ENCODE measurements at places on chromosomes 1 and 21. TPM values are rescaled to one million over a fixed set of nuclear protein-coding genes. Genes with fewer than 3 reads are reported as not detected.

DNA sequence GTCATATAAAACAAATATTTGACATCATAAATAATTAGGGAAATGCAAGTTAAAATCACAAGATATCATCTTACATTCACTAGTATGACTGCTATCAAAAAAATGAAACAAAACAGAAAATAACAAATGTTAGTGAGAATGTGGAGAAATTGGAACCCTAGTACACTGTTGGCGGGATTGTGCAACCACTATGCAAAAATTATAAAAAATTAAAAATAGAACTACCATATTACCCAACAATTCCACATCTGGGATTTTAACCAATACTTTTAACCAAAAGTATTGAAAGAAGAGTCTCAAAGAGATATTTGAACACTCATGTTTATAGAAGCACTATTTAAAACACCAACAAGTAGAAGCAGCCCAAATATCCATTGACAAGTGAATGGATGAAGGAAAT lies 797.2 kb upstream of the ADAMTS5 start:
- H3K4me1 ChIP-seq = no peaks in the 10 kb centered on the region
- H3K36me3 ChIP-seq = no peaks in the 10 kb centered on the region
- H3K4me3 ChIP-seq = no peak overlapping the region
- no peak overlapping the region for H3K27ac ChIP-seq

DNA sequence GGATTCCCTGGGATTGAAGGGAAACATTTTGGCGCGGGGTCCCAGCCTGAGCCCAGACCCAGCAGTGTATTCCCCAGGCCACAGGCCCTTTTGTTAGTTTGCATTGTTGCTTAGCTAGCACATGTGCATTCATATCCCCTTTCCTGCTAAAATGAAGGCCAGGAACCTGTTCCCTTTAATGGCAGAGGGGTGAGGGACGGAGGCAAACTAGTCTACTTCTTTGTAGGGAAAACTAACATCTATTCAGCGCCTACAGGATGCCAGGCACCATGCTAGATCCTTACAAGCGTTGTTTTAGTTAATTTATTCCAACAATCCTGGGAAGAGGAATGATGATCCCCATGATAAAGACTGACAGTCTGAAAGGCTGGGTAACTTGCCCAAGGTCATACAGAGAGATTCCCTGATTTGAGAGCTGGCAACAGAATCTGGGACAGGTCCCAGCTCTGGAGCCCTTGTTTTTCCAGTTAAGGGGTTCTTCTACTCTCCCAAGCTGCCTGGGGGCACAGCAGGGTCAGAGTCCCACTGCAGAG lies 595 bp upstream of the E2F2 start:
- H3K4me1 ChIP-seq = peaks cover 17% of the 10 kb centered on the region
- H3K27me3 ChIP-seq = no peaks in the 10 kb centered on the region
- no peak overlapping the region for H3K27ac ChIP-seq
- peak overlapping the region; percentile 60 for H3K4me3 ChIP-seq
- no peak for DNase-seq
- H3K36me3 ChIP-seq = no peaks in the 10 kb centered on the region

DNA sequence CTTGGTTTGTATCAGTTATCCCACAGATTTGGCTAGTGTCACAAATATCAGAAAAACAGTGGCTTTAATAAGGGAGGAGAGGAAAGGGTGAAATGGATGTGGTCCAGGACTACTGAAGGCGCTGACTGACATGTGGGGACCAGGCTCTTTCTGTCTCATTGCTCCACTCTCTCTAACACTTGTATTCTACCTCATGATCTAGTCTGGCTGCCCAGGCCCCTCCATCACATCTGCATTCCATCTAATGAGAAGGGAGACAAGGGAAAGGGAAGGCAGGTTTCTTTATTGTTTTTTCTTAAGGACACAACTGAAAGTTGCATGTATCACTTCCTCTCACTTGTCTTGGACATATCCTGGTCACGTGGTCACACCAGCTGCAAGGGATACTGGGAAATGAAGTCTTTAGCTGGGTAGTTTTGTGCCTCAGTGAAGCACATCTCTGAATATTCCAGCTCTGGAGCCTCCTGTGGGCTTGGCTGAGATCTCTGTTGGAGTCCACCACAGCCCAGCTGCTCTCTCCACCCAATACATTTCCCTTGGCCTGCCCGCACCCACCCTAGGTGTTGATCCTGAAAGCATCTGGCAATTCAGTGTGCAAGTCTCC lies 42.0 kb upstream of the PADI2 start:
- peaks cover 2% of the 10 kb centered on the region for H3K27me3 ChIP-seq
- H3K36me3 ChIP-seq = no peaks in the 10 kb centered on the region
- H3K4me3 ChIP-seq = no peak overlapping the region
- no peak for DNase-seq
- no peak overlapping the region for H3K27ac ChIP-seq
- no peaks in the 10 kb centered on the region for H3K4me1 ChIP-seq

TRIM58 gene
- total RNA-seq = 0.27 TPM

BTBD8 gene
- 5.6 TPM for total RNA-seq

GRCh38 chr1:17212487-17213121 lies 7.7 kb downstream of the PADI1 start:
- peaks cover 15% of the 10 kb centered on the region for H3K4me1 ChIP-seq
- H3K27ac ChIP-seq = no peak overlapping the region
- no peak for DNase-seq

DNA sequence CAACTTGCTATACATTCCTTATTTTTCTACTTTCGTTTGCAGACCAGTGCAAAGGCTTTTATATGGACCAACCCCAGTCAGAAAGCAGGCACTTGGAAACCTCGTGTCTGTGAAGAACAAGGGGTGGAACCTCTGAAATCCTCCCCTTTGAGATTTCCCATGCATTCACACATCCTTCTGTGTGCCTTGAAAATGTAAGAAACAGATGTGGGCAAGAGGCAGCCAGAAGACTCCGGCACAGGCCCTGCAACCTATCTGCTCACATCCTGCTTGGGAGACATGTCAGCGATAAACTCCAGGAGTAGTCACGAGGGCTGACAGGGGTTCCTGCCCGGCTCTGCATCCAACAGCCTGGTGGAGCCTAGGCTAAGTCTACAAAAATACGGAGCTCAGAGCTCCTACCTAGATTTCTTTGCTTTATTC lies 42.5 kb downstream of the ETS2 start:
- no peak overlapping the region for H3K27ac ChIP-seq
- H3K27me3 ChIP-seq = no peaks in the 10 kb centered on the region
- no peaks in the 10 kb centered on the region for H3K36me3 ChIP-seq
- DNase-seq = peak; percentile 71
- peaks cover 4% of the 10 kb centered on the region for H3K4me1 ChIP-seq
- no peak overlapping the region for H3K4me3 ChIP-seq

DNA sequence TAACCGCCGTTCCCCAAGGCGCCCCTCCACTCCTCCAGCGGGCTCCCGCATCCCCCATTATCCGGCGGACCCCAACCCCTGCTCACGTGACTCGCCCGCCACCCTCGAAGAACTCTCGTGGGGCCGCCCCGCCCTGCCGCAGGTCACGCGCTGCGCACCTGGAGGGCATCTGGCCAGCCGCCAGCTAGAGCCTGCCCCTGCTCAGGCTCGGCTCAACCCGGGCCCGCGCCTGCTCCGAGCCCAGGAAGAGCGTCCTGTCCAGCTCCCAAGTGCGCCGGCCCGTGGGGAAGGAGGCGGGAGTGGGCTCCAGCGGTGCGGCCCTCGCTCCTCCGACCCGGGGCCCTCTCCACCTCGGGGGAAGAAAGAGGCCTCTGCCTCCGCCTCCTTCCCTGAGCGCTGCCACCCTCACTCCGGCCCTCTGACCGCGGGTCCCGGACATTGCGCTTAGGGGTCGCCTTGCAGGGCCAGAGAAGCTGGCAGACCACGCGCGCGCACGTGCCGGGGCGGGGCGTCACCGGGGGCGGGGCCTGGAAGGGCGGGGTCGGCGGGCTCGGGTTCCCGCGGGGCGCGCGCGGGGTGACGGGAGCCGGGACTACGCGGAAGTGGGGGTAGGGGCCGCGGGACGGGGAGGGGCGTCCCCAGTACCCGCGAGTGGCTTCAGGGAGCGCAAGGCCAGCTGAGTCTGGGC lies 28.4 kb downstream of the HMGN2 start:
- peaks cover 4% of the 10 kb centered on the region for H3K4me1 ChIP-seq
- H3K36me3 ChIP-seq = no peaks in the 10 kb centered on the region
- DNase-seq = peak; percentile 91
- peak overlapping the region; percentile 85 for H3K27ac ChIP-seq

S100A7A gene
- total RNA-seq = not detected

DNA sequence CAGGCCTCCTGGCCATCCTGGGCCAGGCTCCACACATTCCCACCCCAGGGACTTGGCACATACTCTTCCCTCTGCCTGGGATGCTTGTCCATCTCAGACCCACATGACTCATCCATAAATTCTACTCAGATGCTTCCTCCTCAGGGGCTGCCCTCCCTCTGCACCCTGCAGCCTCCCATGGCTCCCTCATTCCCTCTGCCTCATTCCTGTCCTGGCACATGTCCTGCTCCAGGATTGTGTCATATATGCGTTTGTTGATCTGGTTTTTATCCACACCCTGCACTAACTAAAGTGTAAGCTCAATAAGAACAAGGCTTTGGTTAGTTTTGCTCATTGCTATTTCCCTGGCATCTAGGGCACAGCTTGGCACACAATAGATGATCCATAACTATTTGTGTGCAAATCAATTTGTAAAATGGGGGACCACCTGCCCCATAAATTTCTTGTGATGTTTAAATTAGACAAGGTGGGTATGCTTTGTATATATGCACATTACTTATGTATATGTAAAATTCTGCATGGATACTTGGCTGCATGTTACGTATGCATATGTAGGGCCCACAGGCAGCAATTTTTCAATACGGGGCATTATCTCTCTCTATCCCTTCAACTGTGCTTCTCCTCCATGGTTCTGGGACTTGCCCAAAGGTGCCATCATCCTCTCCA lies 191.4 kb downstream of the PTPRU start:
- no peak overlapping the region for H3K4me3 ChIP-seq
- no peak overlapping the region for H3K27ac ChIP-seq
- H3K36me3 ChIP-seq = no peaks in the 10 kb centered on the region
- no peaks in the 10 kb centered on the region for H3K4me1 ChIP-seq
- no peak for DNase-seq

TMEM61 gene
- total RNA-seq = not detected

RNASEL gene
- total RNA-seq = 2.3 TPM

- no peak for DNase-seq
- H3K4me3 ChIP-seq = no peak overlapping the region
- H3K27ac ChIP-seq = no peak overlapping the region
These were observed 4.6 kb downstream of the S100A9 start for GRCh38 chr1:153362187-153362775.

GRCh38 chr1:210773450-210773849 lies 360.5 kb downstream of the KCNH1 start:
- no peak for DNase-seq
- H3K27me3 ChIP-seq = no peaks in the 10 kb centered on the region
- no peaks in the 10 kb centered on the region for H3K36me3 ChIP-seq

GRCh38 chr1:194267021-194267420 lies 1080.6 kb upstream of the B3GALT2 start:
- no peaks in the 10 kb centered on the region for H3K4me1 ChIP-seq
- no peak overlapping the region for H3K4me3 ChIP-seq
- H3K27me3 ChIP-seq = no peaks in the 10 kb centered on the region
- H3K36me3 ChIP-seq = no peaks in the 10 kb centered on the region
- no peak overlapping the region for H3K27ac ChIP-seq

DNA sequence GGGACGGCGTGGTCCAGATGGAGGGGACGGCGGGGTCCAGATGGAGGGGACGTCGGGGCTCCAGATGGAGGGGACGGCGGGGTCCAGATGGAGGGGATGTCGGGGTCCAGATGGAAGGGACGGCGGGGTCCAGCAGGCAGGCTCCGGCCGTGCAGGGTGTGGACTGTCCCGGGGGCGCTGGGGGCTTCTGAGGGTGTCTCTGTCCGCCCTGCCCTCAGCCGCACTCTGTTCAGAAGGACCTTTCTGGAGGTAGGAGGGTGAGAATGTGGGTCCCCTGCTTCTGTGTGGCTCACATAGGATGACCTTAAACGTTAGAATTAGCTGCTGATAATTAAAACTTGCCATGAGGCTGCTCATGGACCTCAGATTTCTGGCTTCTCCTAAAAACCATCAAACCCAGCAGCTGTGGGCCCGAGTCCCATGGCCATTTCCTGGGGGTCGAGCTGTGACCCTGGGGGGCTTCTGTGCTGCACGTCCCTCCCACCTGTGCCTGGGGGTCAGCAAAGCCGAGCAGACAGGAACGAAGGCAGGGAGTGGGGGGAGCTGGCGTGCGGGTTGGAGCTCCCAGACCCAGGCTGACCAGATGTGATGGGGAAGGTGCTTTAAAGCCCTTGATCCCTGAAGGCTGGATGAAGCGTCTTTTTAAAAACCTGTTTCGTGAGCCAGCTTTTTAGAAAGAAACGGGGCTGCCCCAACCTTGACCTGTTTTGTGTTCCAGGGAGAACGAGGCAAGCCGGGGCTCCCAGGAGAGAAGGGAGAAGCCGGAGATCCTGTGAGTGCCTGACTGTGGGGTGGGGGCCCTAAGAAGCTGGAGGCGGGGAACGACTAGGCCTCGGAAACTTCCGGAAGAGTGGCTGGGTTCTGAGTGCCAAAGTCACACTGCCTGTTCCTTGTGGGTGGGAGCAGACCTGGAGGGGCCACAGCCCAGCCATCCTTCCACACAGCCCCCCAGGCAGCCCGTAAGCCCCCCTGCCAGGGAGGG lies 7.1 kb downstream of the COL6A1 start:
- peaks cover 88% of the 10 kb centered on the region for H3K36me3 ChIP-seq
- H3K4me1 ChIP-seq = peaks cover 13% of the 10 kb centered on the region
- peak; percentile 18 for DNase-seq
- H3K4me3 ChIP-seq = no peak overlapping the region
- H3K27ac ChIP-seq = no peak overlapping the region
- H3K27me3 ChIP-seq = no peaks in the 10 kb centered on the region

DNA sequence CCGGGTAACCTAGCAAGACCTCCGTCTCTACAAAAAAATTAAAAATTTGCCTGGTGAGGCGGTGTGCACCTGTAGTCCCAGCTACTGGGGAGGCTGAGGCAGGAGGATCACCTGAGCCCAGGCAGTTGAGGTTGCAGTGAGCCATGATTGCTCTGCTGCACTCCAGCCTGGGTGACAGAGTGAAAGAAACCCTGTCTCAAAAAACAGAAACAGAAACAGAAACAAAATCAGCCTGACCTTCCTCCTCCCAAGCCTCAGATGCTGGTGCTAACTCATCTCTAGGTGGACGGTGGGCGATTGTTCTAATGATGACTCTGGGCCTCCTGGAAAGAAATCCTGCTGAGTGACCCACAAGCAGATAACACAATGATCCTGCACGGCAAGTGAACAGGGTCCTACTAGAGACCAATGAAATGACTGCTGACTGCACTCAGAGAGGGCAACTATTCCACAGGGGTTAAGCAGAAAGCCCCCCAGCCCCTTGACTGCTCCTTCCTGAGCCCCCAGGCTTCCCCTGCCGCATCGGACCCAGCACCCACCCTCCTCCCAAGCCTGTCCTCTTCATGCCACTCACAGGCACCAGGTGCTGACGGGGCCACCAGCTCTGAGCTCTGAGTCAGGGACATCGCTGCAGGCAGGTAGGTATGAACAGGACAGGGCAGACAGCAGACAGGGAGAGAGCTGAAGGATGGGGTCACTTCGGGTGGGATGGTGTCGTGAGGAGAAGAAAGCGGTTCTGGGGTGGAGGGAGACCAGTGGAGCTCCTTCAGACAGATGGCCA lies 27.8 kb upstream of the LRRC38 start:
- H3K27me3 ChIP-seq = no peaks in the 10 kb centered on the region
- H3K4me1 ChIP-seq = no peaks in the 10 kb centered on the region
- H3K4me3 ChIP-seq = no peak overlapping the region
- H3K36me3 ChIP-seq = no peaks in the 10 kb centered on the region
- DNase-seq = no peak
- H3K27ac ChIP-seq = no peak overlapping the region

TMEM51 gene
- 5.5 TPM for total RNA-seq

All from heart left ventricle (tissue), 16 donors.